ENCODE measurements at places on chromosomes 11 and 22. TPM values are rescaled to one million over a fixed set of nuclear protein-coding genes. Genes with fewer than 3 reads are reported as not detected.
A peak's percentile ranks its signal among the peaks of the same experiment; 100 is the strongest.

Gene CKAP5
- 31.6 TPM for total RNA-seq

Gene LYVE1
- 9.8 TPM for total RNA-seq

Gene SMIM35
- total RNA-seq, result not detected

Gene ASCC2
- total RNA-seq, result 82.6 TPM

Gene TTC36
- 3.1 TPM for total RNA-seq

Gene KRTAP5-11
- total RNA-seq, result not detected

Gene MUS81
- total RNA-seq, result 68.6 TPM

Gene OR56A1
- not detected for total RNA-seq

Gene UPB1
- total RNA-seq, result 5.0 TPM

Gene OR8D4
- total RNA-seq, result 1.5 TPM

Gene OLFML1
- total RNA-seq, result 3.5 TPM

Gene CRYBB2
- total RNA-seq, result not detected

DNA sequence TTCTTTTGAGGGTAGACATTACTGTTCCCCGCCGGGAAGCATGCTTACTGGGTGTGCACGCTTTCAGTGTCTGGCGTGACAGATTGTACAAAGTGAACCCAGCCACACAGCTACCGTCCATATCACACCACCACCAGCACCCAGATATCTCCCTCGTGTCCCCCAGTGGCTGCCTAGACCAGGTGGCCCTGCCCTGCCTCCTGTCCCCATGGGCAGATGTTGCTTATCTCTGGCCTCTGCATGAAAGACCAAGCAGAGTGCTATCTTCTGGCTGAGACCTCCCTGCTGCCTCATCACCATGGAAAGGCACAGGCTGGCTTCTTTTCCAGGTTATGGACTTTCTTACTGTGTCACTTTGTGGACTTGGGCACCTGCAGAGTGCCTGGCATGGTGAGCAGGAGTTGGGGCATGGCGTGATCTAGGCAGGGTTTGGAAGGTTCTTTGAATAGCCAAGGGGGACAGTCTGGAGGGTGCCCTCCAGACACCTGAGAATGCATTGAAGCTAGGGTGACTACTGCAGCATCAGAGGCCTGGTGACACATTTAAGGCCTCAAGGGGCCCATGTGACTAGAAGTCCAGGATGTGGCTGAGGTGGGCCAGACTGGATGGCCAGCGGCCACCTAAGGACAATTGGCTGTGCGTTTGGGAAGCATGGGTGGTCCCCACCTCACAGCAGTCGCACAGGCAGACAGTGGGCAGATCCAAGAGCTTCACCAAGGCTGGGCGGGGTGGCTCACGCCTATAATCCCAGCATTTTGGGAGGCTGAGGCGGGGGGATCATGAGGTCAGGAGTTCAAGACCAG lies 4.7 kb downstream of the TANGO2 start:
- no peak for DNase-seq

- DNase-seq, result no peak
These were observed 31.9 kb upstream of the IGLL5 start for GRCh38 chr22:22855617-22856308.

GRCh38 chr11:8333811-8334401 lies 70.2 kb upstream of the LMO1 start:
- no peak for DNase-seq

DNA sequence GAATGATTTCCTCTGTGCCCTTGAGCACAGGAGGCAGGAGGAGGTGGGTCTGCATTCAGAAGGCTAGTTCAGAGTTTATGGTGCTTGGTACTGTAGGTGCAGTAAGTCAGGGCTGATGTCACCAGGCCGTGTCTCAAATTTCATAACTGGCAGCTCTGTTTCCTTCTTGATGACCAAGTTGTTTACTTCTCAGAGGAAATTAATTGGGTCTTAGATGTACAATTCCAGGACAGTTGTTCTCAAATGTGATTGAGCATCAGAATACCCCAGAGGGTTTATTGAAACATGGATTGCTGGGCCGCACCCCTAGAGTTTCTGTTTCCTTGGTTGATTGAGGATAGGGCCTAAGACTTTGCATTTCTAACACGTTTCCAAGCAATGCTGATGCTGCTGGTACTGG lies 6.2 kb downstream of the AMOTL1 start:
- no peak for DNase-seq

DNA sequence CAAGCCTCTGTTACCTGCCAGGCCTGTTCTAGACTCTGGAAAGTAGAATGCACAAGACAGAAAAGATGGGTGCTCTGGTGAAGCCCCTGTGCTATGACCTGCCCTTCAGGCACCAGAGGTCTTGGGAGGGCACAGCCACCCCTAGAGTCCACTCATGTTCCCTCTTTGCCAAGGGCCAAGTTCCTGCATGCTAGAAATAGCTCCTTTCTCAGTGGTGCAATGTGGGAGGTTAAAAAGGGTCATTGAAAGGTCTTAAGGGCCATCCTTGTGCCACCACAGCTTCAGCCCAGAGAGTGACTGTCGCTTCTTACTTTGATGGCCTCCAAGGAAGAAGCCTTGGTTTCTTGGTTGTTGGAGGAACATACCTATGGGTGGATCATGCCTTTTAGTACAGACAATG lies 84.6 kb upstream of the PARVA start:
- DNase-seq, result no peak

DNA sequence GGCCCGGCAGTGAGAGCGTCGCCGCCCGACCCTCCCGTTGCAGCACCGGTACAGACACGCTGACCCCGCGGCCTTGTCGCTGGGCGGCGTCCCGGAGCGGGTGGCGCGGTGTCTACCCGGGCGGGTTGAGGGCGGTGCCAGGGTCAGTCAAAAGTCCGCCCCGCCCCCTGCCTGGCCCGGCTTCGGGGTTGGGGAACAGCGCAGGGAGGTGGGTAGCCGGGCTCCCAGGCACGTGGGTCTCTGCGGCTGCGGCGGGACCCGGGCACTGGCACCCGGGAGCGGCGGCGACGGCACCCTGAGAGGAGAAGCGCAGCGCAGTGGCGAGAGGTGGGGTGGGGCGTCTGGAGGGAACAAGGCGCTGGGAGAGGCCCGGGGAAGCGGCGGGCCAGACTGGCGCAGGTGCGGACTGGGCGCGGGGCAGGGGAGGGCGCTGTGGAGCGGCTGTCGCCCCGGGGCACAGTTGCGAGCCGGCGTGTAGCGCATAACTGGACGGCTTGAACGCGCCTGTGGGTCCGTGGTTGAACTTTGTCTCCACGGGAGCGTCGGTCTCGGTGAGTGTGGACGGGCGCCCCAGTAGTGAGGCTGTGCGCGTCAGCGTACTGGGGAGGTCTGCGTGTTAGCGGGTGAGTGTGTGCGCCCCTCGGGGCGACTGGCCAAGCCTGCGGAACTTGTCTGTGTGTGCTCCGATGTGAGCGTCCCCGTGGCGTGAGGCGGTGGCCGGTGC lies at the start of gene P2RY2:
P2RY2 (plus strand) TSS at position 176 of the 724 bp plus-strand sequence. CDS start 15,879 bp downstream, outside the sequence.
- peak; percentile 53 for DNase-seq

DNA sequence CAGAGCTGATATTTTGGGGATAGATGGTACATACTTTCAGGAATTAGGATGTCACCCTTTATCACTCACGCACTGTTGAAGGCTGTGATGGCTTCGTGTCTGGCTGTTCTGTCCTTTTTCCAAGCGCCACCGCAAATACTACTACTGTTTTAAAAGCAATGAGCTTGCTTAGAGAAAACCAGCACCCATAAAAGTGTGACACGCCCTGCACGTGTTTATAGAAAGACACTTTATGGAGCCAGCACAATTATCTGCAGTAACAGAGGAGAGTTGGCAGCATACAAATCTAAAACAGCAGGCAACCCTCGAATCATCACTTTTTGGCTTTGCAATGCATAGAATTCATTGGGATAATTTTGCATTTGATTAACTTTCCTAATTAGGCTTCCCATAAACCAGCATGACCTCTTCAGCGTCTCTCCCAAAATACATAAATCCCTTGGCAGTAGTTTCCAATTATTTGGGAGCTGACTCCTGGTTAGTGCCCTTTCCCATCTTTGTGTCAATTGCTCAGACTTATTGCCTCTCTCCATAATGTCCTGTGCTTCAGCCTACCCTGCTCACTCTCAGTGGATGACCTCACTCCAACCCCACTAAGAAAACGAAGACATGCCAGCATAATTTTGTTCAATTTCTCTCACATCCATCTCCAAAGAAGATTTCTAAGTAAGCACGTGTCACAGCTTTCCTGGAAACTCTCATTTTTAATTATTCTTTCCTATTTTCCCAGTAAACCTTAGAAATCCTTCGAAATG lies 118.7 kb upstream of the LARGE1 start:
- peak; percentile 4 for DNase-seq

GRCh38 chr11:67312187-67313021 lies 9.1 kb downstream of the SSH3 start:
- DNase-seq, result peak; percentile 96

DNA sequence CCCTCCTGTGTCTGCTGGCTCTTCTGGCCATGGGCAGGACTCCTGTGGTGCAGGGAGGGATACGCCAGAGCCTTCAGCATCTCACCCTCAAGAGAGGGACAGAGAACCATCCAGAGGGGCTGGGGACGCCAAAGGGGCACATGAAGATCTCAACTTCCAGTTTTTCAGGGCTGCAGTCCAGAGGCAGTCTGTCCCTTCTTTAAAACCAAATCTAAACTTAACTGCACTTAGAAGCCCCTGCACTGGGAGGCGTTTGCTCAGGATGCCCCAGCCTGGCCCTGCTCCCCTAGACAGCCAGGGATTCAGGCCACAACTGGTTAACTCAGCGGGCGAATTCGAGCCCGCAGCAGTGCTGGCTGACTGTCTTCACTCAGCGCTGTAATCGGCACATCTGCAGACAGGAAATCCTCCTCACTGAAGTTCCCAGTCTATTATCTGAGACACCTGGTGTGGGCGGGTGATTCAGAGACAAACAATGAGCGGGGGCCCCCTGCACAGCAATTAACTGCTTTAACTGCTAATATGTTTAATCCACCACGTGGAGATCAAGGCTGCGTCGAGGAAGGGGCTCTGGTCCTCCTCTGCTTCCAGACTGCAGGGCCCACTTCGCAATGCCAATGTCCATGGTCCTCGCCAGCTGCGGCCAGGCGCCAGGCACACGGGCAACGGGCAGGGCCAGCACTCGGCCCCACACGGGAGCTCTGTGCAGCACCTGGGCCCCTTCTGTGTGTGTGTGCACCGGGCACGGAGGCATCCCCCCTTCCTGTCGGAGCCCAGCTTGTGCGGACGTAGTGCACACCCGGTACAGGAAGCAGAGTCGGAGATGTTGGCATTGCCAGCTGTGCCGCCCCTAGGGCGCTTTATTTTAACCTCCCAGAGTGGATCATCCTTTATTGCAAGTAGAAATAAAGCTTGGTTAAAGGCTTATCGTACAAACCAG lies 36.9 kb upstream of the GNB1L start:
- DNase-seq, result no peak

GRCh38 chr11:34148504-34149165 lies 43.2 kb downstream of the NAT10 start:
- no peak for DNase-seq

- DNase-seq, result no peak
These were observed 74.2 kb upstream of the PITPNB start for GRCh38 chr22:27993201-27993635.

GRCh38 chr11:7906481-7906880 lies 24.6 kb downstream of the OR10A6 start:
- DNase-seq, result no peak

GRCh38 chr11:122002047-122002446 lies 114.0 kb downstream of the BLID start:
- DNase-seq, result no peak

GRCh38 chr11:129440028-129440713 lies 64.5 kb downstream of the BARX2 start:
- peak; percentile 27 for DNase-seq

DNA sequence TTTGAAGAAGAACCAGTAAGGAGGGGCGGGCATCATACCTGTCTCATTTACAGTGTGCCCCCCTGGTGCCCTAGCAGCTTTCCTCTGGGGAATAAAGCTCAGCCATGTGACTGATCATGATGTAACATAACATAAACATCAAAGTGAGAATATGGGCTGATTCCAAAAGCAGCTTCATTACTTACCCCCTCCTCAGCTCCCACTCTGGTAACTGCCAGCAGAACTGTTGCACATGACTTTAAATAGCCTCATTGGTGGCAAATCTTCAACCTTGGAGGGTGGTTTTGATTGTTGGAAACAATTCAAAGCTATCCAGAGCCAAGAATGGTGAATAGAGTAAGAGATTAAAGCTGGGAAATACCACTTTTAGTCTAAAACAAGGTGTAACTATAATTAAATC lies 384.6 kb downstream of the BUD13 start:
- DNase-seq, result no peak

- no peak for DNase-seq
These were observed 30.1 kb upstream of the CAT start for GRCh38 chr11:34408580-34409172.

GRCh38 chr11:34819740-34820482 lies 96.3 kb downstream of the APIP start:
- DNase-seq, result no peak

DNA sequence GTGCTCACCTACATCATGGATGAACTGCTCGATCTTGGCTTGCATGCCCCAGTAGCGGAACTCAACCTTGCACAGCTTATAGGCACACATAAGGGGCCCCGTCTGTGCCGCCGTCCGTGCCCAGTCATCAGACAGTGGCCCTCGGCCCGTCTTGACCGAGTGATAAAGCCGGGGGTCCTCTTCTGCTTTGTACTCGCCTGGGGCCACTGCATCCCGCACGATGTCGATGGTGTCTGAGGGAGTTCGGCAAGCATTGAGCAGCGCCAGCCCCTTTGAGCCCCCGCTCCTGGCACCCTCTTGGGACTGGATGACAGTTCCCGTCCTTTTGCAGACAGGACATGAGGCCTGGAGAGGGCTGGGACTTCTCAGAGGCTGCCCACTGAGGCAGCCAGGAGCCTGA lies 3.3 kb downstream of the PITPNM1 start:
- no peak for DNase-seq

DNA sequence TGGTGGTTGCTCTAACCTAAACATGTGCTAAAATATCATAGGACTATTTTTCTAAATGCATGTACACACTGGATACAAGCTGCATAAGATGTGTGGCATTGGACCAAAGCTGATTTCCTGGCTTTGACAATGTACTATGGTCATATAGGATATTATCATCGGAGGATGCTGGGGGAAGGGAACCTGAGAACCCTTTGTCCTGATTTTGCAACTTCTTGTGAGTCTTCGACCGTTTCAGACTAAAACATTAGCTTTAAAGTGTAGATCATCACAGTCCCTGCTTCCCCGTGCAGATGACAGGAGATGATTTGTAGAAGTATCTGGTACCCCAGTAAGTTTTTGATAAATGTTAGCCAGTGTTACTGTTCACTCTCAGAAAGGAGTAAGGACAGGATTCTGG lies 554.7 kb downstream of the MIAT start:
- DNase-seq, result no peak

GRCh38 chr22:30198921-30199320 lies 47.6 kb downstream of the LIF start:
- DNase-seq, result no peak

- no peak for DNase-seq
These were observed 3.6 kb downstream of the MMP1 start for GRCh38 chr11:102794382-102794781.

DNA sequence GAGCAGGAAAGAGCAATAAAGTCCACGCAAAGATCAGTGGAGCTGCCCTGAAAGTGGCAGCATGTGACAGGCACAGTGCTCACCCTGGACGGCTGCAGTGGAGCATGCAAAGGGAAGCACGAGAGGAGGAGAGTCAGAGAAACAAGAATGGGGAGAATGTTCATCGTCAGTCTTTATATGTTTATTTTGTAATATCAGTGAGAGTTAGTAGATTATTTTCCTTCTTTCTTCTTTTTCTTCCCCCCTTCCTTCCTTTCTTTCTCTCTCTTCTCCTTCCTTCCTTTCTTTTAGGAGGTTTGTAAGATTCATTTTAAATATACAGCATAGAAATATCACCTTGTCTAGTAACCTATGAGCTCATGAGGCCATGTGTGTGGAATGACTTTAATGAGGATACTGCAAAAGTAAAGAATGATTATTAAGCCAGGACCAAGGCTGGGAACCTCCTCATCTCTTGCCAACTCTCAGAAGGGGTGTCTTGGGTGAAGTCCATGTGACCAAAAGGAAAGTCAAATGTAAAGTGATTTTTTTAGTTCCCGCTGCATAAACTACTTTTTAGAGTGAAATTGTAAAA lies 321.1 kb downstream of the AASDHPPT start:
- DNase-seq, result no peak

All from prostate gland (tissue), 2 donors.